ENCODE measurements at places on chromosomes 11 and 22.

DNA sequence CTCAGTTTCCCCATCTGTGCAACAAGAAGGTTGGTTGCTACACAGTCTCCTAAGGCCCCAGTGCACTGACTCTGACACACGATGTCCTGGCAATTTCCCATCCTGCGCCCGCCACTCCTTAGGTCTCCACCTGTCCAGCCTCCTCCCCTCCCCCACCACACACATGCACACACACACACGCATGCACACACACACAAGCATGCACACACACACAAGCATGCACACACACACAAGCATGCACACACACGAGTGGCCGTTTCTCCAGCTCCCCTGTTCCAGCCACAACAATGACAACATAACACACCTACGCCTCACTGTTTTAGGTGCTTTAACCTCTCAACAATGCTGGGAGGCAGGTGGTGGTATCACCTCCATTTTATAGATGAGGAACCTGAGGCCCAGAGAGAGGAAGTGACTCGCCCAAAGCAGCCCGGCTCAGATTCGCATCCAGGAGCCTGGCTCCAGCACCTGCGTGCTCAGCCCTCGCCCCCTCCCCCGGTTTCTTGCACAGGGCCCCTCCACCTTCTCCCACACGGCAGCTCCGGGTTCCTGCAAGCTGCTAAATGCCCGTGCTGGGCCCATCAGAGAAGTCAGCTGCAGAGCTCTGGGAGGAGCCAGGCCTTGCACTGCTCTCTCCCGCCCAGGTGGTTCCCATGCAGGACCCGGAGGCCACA lies 13.0 kb downstream of the CYTH4 start:
- no peak for DNase-seq

DNA sequence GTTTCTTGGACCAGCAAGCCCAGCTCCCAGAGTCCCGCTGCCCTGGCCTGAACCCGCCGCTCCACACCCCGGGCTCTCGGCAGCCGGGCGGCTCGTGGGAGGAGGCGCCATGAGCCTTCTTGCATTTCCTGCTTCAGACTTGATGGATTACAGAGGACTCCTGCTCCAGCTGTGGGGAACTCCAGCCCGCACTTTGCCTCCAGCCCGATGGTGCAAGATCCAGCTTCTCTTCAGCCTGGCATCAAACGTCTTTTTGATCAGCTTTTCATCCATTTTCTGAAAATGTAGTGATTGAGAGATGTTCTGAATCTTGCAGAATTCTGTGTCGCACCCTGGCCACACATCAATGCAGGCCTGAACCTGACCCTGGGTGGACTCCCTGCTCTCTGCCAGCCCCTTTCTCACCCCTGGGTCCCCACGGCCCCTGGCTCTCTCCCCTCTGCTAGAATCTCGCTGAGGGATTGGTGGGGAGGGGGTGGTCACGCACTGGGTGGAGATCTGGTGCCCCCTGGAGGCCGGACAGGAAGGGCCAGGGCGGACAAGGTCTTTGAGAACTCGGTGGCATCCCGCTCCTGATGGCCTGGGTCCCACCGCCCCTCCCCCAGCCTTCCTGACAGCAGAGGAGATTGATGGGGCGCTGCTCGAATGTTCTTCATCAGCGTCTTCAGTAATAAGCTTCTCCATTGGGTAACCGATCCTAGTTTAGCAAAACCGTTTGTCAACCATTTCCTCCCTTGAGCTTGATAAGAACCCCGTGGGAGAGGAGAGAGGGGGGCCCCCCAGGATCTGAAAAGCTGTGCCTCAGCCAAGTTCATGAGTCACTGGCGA lies 12.1 kb upstream of the NFAM1 start:
- DNase-seq: peak; percentile 92

GRCh38 chr11:68257477-68258362 lies 14.1 kb downstream of the C11orf24 start:
- DNase-seq: peak; percentile 91

DNA sequence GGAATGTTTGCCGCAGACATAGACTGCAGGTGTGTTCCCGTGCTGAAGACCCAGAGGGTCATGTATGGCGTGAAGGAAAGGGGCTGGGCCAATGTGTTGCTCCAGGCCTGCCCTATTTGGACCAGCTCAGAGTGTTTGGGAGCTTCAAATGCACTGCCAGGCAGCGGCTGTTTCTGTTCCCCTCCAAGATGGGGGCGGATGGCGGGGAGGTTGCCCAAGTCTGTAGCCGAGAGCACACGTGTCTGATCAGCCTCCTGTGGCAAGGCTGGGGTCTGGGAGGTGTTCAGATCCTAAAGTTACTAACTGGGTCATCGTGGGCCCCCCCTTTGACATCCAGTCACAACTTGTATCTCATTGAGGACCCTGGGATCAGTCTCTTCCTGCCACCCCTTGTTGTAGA lies 45.5 kb downstream of the CACNA1I start:
- DNase-seq: peak; percentile 16

DNA sequence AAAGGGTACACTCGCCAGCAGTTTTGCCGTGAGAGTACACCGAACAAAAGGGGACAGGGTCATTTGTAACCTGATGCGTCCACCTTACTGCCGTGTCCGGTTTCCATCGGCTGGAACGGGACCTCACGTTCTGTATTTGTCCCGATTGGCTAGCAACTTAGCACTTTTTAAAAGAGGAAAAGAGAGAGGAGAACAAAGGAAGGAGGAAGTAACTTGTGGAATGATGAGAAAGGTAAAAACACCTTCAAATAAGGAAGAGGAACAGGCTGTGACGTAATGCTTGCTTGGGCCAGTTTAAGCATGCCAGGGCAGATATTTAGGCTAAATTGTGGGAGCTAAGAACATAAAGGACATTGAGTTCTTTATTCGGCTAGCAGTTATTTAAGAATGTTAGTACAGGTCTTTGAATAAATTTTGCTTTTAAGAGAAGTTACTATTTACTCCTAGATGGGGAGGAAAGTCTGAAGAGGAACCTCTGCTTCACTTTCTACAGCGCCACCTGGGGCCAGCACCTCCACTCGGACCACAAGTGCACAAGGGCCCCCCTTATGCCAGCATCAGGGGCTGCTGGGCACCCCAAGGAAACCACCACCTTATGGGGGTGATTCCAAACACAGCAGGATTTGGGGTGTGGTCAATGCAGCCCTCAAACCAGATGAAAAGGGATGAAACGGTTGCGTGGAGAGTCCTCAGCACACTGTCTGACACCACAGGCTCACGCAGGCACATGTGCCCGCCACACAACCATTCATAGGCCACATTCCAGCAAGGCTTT lies 5.8 kb downstream of the ARSA start:
- DNase-seq: peak; percentile 47

GRCh38 chr11:128496692-128497060 lies 90.7 kb downstream of the ETS1 start:
- peak; percentile 68 for DNase-seq

DNA sequence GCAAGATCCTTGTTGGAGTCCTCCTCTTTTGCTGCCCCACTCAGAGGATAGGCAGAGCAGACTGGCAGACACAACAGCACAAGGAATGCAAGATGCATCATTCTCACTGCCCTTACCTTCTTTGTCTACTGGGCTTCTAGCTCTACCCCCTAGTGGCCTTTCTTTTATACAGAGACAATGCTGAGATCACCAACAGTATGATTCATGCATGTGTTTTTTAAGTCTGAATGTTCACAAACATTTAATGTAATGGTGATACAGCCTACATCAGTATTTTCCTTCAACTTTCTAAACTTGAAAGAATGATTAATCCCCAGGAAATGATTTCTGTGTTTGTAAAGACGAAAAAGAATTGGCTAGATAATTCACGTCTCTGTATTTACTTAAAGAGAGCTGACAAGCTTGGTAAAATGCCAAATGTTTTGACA lies at the start of gene MMP10:
Gene MMP10 (minus strand): TSS at position 138 of the 428 bp plus-strand sequence. CDS start 37 bp downstream, at position 101.
- peak; percentile 10 for DNase-seq

DNA sequence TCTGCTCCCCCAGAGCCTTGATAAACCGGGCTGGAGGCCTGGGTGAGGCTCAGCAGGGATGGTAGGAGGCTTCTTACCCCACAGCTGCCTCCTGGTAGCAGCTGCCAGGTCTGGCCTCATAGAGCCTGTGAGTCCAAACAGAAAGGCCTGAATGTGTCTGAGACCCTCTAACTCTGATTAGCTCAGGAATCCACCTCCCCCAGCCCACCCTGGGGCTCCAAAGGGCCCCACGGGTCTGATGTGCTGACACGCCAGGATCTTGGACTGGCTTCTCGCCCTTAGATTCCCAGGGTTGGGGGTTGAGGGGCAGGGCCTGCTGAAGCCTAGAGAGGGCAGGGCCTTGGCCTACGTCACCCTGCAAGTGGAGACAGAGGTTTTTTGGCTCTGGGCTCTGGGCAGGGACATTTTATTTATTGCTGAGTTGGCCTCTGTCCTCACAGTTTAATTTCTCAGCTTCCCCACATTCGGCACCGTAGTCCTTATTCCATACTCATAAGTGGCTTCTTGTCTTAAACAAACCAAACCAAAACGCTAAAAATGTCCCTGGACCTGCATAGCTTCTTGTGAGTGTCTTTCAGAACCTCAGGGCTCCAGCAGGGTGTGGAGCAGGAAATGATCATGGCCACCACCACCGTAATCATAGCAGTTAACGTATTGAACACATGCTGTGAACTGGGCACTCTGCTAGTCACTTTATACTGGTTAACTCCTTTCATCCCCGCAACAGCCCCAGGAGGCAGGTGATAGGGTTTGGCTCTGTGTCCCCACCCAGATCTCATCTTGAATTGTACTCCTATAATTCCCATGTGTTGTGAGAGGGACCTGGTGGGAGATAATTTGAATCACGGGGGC lies 25.1 kb downstream of the KIAA1671 start:
- no peak for DNase-seq
